Activated CD8-positive, alpha-beta memory T cell treated with anti-CD3 and anti-CD28 coated beads, Interleukin-2, amount 50 U/mL, for 48 hours (primary cell): ENCODE measurements at places on chromosomes 6 and 20.

- DNase-seq: no peak
Observed at GRCh38 chr20:34753706-34754461, 49.7 kb downstream of the TP53INP2 start.

GRCh38 chr6:137117581-137117980 is 55.9 kb downstream of the IL22RA2 start:
- no peak for DNase-seq

DNA sequence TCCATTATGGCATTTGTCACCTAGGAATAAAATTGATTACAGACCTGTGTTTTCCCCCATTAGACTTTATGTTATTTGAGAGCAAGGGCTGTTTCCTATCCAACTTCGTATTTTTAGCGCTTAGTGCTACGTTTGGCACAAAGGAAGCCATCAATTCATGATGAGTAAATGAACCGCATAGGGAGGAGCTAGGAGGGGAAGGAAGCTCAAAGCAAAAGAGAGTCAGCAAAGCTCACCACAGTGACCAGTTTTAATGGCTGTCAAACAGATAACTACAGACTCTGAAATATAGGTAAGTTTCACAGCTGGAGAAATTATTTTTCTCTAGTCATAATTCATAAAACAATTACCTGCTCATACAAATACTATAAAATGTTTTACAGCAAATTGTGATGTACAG is 6.9 kb upstream of the SAMD3 start:
- no peak for DNase-seq

GRCh38 chr20:38875175-38875993 is 50.8 kb upstream of the FAM83D start:
- peak; percentile 77 for DNase-seq

- DNase-seq: peak; percentile 61
Observed at GRCh38 chr6:131281471-131282270, 146.4 kb downstream of the AKAP7 start.

DNA sequence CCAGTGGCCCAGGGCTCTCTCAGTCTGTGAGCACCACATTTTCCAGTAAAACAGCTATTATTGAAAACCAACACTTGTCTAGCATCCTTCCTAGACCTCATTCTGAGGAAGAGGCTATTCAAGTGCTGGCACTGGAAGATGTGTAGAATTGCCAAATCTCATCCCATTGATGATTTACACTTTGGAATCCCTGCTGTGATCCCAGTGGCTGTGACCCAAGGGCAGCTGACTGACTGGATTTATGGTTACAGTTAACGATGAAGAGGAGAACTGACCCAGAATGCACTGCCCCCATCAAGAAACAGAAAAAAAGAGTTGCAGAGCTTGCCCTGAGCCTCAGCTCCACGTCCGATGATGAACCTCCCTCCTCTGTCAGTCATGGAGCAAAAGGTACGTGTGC is 2.4 kb downstream of the CMTR1 start:
- DNase-seq: no peak

- no peak for DNase-seq
Observed at GRCh38 chr20:40631119-40631631, 57.9 kb downstream of the MAFB start.

DNA sequence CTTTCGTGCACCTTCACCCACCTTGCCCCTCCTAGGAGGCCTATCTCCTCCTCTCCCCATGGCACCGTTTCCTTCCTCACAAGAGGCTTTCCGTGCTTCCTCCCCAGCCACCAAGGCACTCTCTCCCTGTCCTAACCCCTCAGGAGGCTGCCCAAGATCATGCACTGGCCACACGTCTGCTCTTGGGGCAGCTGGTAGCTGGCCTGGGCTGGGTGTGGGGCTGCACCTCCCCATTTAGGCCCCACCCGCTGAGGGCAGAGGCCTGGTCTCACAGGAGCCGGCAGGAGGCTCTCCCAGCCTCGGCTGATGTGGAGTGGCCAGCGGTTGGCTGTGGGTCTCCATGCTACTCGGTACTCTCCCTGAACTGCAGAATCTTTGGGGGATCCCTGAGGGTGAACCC is 13.6 kb downstream of the NOL4L start:
- DNase-seq: no peak

DNA sequence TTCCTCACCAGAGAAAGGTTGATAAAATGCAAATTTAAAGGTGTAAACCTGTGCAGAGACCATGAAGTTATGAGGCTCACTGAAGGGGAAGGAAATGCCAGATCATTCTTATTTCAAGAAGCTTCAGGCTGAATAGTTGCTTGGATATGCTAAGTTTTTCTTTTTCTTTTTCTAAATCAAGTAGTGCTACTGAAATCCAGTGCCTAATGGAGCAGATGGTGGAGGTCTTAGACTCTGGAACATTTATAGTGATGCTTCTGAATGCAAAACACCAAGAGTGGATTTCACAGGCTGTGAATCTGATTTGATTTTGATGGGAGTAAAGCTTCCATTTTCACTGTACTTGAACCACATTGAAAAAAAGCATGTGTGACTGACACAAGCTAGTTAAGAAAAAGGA is 151.2 kb upstream of the BEND3 start:
- no peak for DNase-seq

DNA sequence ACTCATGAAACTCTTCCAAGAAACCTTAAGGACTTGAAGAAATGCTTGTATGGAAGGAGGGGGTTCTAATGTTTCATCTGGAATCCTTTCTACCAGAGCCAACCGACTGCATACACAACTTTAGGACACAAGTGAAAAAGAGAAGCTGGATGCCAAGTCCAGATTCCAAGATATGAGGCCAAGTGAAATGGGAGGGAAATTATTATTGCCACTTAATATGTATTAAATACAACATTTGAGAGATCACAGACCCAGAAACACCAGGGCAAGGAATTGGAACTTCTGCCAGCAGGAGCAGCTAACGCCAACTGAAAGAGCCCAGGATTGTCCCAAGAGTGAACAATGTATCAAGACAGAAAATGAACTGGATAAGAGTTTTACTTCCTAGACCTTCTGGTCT is 144.2 kb downstream of the ARHGAP18 start:
- no peak for DNase-seq

DNA sequence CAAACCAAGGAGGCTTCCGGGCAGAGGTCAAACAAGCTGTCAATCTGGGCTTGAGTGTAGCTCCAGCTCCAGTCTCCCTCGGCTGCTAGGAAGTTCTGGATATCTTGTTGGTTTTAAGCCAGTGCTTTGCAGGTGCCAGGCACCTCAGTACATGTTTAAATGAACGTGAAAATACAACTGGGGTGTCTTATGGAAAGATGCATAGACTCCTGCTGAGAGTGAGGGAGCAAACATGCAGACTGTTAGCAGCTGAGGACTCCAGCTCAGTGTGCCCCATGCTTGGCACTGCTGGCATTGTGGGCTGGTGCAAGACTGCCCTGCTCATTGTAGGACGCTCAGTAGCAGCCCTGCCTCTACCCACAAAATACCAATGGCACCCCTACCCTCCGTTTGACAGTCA is 28.5 kb downstream of the ERMARD start:
- DNase-seq: no peak

GRCh38 chr20:60485012-60485760 is 527.0 kb downstream of the CDH26 start:
- no peak for DNase-seq

DNA sequence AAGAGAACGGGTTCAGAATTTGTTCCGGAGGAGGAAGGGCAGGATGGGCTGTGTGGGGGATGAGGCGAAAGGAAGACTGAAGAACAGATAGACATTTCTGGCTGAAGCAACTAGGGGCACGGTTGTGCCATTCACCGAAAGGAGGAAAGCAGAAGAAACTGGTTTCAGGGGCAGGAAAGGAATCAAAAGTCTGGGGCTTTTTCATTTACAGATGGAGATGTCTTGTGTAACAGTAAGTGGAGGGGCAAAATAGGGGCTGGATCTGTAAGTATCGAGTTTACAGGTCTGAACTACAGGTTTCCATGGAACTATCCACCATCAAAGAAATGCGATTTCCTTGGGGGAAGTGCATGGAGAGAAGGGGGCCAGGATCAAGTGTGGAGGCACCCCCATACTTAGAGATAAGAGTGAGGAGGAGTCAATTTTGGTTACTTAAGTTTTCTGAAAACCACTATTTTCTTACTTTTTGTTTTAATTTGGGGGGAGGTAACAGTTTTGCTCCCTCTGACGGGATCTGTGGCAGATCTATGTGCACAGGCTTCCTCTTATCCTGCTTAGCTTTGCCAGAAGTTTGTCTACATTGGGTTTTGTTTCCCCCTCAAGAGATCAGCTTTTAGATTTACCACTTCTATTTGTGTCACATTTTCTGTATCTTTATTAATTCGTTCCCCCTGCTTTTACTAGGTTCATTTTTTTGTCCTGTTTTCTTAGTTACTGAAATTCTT is 120.1 kb downstream of the SLC23A2 start:
- DNase-seq: no peak

- DNase-seq: no peak
Observed at GRCh38 chr6:46517202-46517601, 26.0 kb upstream of the RCAN2 start.

DNA sequence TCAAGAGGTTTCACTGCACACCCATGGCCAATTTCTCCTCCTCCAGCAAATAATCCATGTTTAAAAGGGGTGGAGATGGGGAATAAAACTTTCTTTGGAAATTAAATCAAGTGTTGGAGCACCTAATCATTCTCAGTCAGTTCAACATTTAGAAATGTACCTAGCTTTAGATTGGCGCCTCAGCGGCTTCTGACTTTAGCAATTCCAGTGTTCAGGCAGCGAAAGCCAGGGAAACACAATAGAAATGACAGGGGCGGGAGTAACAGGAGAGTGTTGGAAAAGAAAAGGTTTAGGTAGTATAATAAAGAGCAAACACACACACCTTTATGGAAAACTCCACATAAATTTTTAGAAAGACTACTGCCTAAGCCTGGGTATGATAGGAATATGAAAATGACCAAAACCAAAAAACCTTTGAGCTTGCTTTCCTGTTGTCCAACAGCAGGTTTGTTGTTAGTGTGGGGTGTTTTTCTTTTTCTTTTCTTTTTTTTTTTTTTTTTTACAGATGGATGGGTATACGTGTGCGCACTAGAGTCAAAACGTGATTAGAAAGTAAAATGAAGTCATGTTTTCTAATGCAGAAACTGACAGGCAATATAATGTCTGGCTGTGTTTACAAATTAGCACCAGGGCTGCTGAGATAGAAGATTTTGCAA is 7.7 kb downstream of the TFAP2A start:
- no peak for DNase-seq

- DNase-seq: no peak
Observed at GRCh38 chr6:13068586-13069210, 259.6 kb downstream of the TBC1D7 start.

GRCh38 chr6:136790411-136791295 is 1.6 kb downstream of the MAP3K5 start:
- DNase-seq: no peak

- DNase-seq: no peak
Observed at GRCh38 chr6:157604816-157605215, 218.2 kb upstream of the SNX9 start.

DNA sequence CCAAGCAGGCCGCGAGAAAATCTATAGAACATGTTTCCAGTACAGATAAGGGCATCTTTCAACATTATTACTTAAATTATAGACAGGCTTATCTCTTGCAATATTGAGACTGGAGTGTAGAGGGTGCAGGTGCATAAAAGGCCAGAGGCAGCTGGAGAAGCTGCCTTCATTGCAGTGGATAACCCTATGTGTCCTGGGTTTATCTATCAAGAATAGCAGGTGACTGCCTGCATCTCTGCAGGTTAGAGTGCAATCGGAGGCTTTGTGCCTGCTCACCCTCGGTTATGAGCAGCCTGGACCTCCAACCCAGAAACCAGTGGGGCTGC is 28.7 kb upstream of the ECI2 start:
- no peak for DNase-seq

DNA sequence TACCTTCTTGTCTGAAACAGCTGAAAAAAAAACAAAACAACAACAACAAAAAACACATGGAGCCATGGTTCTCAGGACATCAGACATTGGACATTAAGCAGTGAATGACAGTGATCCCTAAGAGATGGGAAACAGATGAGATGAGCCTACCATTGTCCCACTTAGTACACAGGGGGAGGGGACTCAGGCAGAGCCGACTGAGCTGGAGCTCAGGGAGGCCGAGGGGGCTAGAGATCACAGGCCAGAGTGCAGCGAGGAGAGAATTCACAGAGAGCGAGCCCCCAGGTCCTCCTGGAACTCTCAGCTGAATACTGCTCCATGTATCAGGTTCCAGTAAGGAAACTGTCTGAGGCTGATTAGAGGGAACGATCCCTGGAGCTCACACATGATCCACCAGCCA is 134.6 kb downstream of the GRM4 start:
- DNase-seq: no peak

GRCh38 chr6:44715925-44716324 is 328.4 kb downstream of the CDC5L start:
- DNase-seq: no peak

GRCh38 chr6:39440039-39440426 is 117.5 kb upstream of the KCNK16 start:
- no peak for DNase-seq
